ENCODE measurements at places on chromosomes 13 and 19. TPM values are rescaled to one million over a fixed set of nuclear protein-coding genes. Genes with fewer than 3 reads are reported as not detected.

DNA sequence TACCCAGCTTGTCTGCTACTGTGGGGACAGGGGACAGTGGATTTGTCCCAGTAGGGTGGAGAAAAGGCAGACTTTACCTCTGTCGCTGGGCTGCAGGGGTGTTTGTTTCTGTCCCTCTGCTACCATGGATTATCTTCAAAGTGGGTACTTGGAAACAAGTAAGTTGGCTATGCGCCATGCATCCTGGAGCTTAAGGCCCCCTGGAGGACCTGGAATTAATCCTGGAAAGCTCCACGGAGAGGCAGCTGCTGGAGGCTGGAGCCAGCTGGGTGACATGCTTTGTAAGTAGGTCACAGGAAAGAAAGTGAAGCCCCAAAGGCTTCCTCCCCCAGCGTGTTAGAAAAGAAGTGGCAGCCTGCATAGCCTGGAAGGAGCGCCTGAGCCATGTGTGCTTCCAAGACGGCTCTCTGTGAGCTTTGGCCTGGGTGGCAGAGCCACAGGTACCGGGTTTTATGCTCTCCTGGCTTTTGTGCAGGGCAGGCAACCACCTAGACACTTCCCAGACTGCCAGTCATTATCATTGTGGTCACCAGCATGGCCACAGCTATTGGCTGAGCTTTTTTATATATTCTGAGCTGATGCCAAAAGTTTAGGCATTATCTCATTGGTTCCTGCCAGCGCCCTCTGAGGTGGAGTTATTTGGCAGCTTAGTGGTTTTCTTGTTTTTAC lies 9.5 kb downstream of the B3GLCT start:
- DNase-seq: no peak

- DNase-seq: no peak
Measured at GRCh38 chr19:47158879-47159503, 28.4 kb downstream of the SAE1 start.

The ZNF154 gene
- total RNA-seq: 2.5 TPM

DNA sequence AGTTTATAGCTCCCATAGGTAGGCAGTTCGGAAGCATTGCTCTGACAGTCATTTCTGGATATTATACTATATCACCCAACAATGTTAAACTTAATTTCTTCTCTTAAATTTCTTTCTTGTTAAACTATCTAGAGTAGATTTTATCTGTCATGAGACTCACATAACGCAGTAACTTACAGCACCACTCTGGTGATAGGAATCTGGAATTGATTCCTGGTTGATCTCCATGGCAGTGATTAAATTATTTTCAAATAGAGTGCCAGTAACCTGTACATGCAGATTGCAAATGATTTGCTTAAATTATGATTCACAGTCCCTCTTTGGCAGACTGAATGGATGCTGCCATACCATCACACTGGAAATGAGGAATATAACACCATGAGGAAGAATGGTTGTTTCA lies 722.1 kb downstream of the DACH1 start:
- no peak for DNase-seq

GRCh38 chr13:75271846-75272245 lies 210.1 kb downstream of the TBC1D4 start:
- DNase-seq: no peak

The ZNF419 gene
- total RNA-seq: 12.9 TPM

The NCAN gene
- total RNA-seq: not detected

The SSC5D gene
- total RNA-seq: 4.7 TPM

- no peak for DNase-seq
Measured at GRCh38 chr19:16522559-16523377, 19.5 kb downstream of the CHERP start.

GRCh38 chr19:4583961-4584669 lies 24.6 kb upstream of the SEMA6B start:
- no peak for DNase-seq

GRCh38 chr13:112203614-112204013 lies 136.7 kb downstream of the SOX1 start:
- DNase-seq: no peak

The CRB3 gene
- 36.3 TPM for total RNA-seq

DNA sequence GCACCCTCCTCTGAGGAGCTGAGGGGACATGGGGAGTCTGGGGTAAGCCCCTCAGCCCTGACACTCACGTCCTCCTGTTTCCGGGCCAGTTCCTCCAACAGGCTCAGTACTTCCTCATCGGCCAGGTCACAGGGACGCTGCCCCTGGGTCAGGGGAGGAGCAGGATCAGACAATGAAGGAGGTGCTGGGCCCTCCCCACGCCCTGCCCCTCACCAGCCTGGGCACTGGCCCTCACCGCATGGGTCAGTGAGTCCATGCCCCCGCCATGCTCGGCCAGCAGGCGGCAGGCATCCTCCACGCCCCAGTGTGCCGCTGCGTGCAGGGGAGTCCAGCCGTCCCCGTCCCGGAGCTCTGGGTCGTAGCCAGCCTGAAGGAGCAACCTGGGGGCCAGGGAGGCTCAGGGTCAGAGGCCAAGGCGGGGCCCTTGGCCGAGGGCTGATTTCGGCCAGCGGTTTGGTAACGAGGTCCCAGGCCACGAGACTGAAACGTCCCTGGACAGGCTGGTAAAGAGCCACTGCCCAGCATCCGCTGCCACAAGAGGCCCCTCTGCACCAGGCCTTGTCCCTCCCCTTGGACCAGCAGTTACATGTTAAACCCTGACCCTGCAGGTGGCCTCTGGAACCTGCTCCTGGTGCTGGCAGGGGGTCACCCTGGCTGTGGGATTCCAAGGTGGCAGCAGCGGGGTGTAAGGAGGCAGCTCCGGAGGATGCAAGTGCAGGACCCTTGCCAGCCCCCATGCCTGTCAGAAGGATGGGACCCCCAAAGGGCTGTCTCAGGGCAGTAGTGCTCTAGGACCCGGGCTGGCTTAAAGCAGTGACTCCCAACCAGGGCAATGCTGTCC lies 18.5 kb downstream of the PPP1R12C start:
- no peak for DNase-seq

DNA sequence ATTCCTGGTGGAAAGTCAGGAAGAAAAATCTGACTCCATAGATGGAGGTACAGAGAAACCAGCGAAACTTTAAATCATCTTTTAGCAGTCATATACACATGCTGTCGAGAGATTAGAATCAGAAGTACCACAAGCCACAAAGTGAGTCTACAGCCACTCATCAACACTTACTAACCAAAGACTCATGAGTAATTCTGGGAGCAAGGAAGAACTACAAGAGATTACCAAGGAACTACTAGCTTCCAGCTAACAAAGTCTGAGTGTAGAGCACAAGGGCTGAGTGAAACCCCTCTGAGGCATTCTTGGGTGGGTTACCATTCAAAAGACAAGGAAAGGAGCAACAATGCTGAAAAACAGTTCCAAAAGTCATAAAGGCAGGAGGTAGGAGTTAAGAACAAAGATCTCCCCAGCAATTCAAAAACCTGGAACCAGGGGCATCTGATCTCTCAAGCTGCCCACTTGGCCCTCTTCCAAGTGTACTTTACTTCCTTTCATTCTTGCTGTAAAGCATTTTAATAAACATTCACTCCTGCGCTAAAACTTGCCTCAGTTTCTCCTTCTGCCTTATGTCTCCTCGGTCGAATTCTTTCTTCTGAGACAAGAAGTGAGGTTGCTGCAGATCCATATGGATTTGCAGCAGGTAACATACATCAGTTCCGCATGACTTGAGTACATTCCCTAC lies 13.0 kb downstream of the RBM26 start:
- DNase-seq: no peak

- no peak for DNase-seq
Measured at GRCh38 chr19:1105008-1105872, 1.4 kb downstream of the GPX4 start.

The PCDH17 gene
- 40.9 TPM for total RNA-seq

The ZNF222 gene
- 3.1 TPM for total RNA-seq

DNA sequence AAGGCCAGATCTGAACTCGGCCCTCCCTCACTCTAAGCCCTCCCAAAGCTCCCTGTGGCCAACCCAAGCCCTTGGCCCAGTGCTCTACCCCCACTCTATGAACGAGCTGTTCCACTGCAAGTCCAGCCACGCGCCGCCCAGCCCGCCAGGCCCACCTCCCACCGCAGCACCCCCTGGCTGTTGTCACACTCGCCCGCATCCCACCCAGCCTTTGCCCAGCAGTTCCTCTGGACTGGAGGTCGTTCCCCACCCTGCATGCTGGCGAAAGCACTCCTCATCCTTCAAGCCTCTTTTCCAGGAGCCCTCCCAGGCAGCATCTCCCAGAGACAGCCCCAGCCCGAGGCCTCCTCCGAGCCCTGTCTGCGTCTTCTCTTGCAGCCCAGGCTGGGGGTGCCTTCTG lies 33.1 kb upstream of the ONECUT3 start:
- no peak for DNase-seq

The F10 gene
- 8.9 TPM for total RNA-seq

DNA sequence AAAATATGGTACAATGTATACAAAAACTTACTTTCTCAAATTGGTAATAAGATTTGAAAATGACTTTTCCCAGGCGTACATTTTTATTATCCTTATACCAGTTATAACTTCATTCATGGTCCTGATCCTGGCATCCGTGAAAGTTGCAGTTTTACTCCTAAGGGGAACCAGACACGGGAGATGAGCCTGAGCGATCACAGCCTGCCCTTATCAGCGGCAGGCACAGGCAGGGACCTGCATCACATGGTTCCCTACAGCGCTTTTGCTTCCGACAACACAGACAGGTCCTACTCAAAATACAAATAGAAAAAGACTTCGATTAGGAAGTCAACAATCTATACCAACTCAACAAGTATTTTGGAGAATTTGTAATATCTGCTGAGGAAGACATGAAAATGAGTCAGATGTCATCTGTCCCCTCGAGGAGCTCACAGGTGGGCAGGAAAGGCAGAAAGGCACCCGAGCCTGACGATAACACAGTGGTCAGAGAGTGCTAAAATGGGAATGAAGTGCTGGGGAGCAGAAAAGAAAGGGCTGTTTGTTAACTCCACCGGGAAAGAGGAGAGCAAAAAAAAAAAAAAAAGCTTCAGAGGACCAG lies 93.4 kb downstream of the ABCC4 start:
- DNase-seq: no peak

The TICAM1 gene
- 14.6 TPM for total RNA-seq

- no peak for DNase-seq
Measured at GRCh38 chr19:18662972-18663732, 20.3 kb upstream of the CRTC1 start.

GRCh38 chr13:110195547-110196485 lies 111.1 kb downstream of the COL4A1 start:
- no peak for DNase-seq

- no peak for DNase-seq
Measured at GRCh38 chr13:113917096-113917495, 53.2 kb upstream of the GAS6 start.
